ENCODE measurements at places on chromosomes 5 and 9. TPM values are rescaled to one million over a fixed set of nuclear protein-coding genes. Genes with fewer than 3 reads are reported as not detected.

Gene PCDHB11
- 14.2 TPM for total RNA-seq

Gene PCDHGA12
- total RNA-seq: 3.5 TPM

Gene HAVCR1
- total RNA-seq: not detected

Gene SGTB
- 19.8 TPM for total RNA-seq

Gene PRLR
- not detected for total RNA-seq

Gene ZNF354B
- total RNA-seq: 13.8 TPM

Gene PCDHAC2
- total RNA-seq: 7.1 TPM

Gene CCDC192
- not detected for total RNA-seq

Gene ABLIM3
- total RNA-seq: not detected

Gene SPATA9
- total RNA-seq: not detected

Gene IL3
- not detected for total RNA-seq

Gene FTMT
- not detected for total RNA-seq

Gene TICAM2
- 1.3 TPM for total RNA-seq

Gene FOXD4
- not detected for total RNA-seq

Gene PCDHB14
- 6.9 TPM for total RNA-seq

DNA sequence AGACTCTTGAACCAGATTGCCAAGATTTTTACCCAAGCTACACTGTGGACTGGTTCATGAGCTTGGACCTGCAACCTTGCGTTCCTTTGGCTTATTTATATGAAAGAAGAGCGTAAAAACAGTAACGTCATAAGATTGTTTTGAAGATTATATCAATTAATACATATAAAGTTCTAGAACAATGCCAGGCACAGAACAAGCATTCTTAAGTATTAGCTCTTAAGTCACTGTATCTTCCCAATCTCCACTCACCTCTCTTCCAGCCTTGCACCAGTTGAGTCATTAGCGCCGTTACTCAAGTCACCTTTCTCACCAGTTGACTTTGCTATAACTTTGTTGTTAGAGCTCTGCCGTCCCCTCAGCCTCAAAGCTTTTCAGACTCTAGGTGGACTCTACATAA, 415.7 kb downstream of the PLK2 start:
- no peak for DNase-seq

GRCh38 chr5:61084658-61085057, 77.6 kb downstream of the SMIM15 start:
- no peak for DNase-seq

DNA sequence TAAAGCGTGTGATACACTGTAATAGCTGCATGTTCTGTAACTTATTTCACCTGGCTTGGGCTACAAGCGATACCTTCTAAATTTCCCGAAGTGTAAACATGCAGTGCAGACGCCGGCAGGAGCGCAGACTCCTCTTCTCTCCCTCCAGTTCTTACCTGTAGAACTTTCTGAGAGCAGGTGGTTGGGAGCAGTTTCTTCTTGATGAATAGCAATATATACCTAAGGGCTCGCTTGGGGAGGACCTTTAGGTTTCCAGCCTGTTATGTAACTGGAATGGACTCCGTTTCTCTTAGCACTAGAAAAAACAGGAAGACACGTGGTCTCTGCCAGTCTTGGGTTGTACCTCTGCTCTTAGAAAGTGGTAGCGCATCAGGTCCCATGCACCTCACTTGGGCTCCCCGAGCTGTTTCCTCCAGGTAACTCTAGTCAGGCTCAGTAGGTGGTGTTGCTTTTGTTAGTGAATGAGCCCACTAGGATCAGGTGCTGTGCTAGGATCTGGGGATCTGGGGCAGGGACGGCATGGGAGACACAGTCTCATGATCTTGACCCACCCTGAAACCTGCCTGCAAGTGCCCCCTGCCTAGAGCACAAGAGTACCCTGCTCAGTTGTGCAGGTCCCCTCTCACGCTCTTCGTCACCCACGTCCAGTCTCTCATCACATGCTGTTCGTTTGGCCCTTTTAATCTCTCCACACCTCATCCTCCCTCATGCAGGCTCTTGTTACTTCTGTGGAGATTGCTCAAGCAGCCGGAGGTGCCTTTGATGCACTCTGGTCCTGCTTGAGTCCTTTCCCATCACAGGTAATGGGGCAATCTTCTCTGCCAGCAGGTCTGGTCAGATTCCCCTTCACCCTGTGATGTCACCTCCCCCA, 2.8 kb downstream of the TENT4A start:
- no peak for DNase-seq

GRCh38 chr9:84823421-84824271, 154.1 kb downstream of the NTRK2 start:
- DNase-seq: no peak

DNA sequence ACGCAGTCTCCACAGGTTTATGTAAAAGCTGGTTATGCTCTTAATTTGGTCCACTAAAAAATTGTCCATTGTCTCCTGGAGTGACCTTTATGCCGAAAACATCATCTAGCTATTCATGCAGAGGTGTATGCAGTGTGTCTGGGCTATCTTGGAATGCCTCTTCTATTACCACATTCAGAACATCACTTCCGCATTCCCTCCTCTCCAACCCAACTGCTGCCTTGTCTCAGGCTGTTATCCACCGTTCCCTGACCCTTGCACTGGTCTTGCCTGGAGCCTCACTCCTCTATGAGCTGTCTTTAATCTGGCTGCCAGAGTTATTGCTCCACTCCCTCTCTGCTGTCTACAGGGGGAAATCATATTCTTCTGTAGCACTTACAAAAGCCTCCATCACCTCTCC, 214.1 kb upstream of the ANKRD55 start:
- no peak for DNase-seq

- no peak for DNase-seq
These were observed 44.1 kb upstream of the SUB1 start for GRCh38 chr5:32541241-32541640.

- DNase-seq: peak; percentile 3
These were observed 304.4 kb upstream of the SMC2 start for GRCh38 chr9:103789686-103790085.

- peak; percentile 29 for DNase-seq
These were observed 72.9 kb upstream of the SHB start for GRCh38 chr9:38141746-38142591.

DNA sequence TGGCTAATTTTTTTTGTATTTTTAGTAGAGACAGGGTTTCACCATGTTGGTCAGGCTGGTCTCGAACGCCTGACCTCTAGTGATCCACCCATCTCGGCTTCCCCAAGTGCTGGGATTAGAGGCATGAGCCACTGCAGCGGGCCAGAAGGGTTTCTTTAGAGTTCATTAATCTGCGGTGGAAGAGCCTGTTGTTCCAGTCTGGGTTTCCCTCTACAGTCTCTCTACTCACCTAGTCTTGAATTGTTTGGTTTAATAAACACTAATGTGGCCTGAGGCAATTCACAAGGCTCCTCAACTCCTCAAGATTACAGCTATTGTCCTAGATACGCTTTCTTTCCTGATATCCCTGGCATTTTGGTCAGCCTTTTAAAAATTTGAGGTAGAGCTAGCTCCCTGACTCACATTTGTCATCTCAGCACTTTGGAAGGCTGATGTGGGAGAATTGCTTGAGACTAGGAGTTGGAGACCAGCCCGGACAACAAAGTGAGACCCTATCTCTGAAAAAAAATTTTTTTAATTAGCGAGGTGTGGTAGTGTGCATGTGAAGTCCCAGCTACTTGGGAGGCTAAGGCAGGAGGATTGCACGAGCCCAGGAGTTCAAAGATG, 4.6 kb upstream of the SAR1B start:
- no peak for DNase-seq

- no peak for DNase-seq
These were observed 1247.0 kb upstream of the ACO1 start for GRCh38 chr9:31137176-31138160.

DNA sequence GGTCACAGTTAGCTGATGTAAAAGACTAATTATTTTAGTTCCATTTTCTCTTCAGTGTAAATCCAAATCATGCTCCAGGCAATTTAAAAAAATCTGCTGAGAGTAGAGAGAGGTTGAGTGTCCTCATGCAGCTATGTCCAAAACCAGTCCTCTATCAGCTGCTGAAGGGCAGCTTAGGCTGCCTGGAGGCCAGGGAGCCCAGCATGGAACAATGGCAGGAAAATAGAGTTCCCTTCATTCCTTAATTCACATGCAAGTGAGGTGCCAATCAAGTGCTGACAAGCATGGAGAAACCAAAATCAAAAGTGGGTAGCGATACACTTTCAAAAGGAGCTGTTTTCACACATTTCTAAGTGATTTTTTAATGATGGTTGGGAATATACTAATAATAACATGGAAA, 78.3 kb upstream of the POU5F2 start:
- DNase-seq: no peak

GRCh38 chr9:120583958-120584369, 4.0 kb upstream of the CDK5RAP2 start:
- DNase-seq: peak; percentile 68

DNA sequence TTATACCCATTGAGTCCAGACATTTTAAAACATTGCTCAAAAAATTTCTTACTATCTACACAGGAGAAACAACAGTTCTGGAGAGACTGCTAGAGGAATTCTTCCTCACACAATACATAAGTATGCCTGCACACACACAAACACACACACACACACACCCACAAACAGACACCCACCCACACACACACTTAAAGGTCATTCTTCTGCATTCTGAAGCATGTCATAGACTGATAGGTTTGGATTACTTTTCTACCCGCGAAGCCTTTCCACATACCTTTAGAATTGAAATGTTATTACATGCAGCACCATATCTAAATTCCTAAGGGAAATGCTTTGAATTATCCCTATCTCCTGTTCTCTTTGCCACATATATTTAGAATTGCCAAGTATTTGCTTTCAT, 80.2 kb downstream of the FAM174A start:
- DNase-seq: no peak

GRCh38 chr9:79687131-79687447, 115.3 kb downstream of the TLE4 start:
- peak; percentile 32 for DNase-seq

GRCh38 chr5:152527358-152528052, 122.4 kb upstream of the NMUR2 start:
- DNase-seq: peak; percentile 12

- no peak for DNase-seq
These were observed 951.1 kb upstream of the NUDT12 start for GRCh38 chr5:104513640-104514072.

- DNase-seq: peak; percentile 32
These were observed 204.1 kb downstream of the ELAVL2 start for GRCh38 chr9:23621924-23622323.

GRCh38 chr5:126138281-126138931, 284.8 kb upstream of the GRAMD2B start:
- peak; percentile 4 for DNase-seq

DNA sequence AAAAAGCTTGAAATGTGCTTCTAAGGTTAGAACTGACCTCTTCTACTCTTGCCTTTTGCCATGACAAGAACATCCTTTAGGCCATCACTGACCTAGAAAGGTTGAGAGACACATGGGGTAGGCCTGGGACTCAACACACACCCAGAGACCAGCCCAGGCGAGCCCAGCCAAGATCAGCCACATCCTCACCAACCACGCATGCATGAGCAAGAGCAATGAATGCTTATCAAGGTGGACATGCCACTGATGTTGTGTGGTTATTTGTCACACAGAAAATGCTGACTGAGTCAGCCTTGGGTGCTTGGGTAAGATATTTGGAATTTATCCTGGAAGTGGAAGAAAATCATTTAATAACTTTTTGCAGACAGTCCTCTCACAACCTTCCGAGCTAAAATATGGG, 39.4 kb downstream of the SMIM23 start:
- no peak for DNase-seq

DNA sequence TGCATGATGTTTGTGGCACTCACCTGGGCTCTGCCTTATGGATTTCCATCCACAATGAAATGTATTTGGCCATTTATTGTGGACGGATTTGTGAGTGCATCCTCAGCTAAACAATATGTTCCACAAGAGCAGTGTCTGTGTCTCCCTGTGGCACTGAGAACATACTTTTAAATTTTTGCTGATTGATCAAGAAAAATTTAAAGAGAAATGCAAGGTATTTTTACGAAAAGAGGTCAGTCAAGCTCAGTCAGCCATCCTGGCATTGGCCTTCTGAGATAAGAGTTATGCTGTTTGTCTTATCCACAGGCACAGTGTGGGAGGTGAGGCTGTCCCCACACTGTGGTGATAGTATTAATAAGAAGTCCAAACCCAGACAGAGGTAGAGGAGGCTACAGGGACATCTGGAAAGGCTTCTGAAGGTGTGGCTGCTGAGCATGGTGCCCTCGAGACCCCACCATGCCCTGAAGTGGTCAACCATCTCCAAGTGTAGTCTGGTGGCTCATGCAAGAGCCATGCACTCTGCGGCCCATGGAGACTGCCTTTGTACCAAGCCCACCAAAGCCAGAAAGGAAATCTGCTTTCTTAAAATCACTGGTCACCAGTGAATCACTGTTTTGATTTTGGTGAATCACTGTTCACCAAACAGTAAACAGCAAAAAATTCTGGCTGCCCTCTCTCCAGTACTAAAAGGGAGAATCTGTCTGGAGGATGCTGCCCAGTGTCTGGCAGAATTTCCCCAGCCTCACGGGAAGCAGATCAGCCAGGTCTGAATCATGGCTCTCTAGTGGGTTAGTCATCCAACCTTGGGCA, 28.8 kb downstream of the SPOCK1 start:
- DNase-seq: no peak

DNA sequence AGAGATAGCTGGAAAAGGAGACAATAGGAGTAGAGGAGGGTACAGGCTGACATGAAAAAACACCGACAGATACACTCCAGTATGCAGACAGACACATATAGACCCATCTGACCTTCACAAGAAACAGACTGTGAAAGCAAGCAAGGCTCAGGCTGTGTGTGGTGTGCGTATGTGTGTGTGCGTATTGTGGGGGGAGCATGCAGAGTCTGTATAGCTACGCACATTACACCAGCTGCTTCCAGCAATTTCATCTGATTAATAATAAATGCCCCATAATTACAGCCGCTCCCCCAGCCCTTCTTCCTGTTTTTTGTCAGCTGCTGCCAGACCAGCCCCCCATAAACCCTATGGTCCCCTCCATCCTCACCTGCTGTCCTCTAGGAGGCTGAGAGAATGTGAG, 6.7 kb downstream of the CNTFR start:
- DNase-seq: no peak

DNA sequence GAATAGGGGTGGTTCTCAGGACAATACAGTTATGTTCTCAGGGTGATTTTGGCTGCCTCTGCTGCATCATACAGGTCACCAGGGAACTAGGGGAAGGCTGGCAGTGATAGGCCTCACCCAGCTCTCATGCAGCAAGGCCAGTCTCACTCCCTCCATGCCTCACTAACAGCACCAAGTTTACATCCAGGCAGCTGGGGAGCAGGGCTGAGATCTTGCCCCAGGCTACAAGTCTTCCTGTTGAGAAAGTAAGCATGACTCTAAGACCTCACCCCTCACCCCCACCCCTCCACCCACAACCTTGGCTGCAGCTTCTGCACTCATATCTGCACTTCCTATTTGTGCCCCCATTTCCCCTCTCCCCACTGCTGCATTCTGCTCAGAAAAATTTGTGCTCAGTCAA, 481.2 kb downstream of the ACTL7B start:
- no peak for DNase-seq

DNA sequence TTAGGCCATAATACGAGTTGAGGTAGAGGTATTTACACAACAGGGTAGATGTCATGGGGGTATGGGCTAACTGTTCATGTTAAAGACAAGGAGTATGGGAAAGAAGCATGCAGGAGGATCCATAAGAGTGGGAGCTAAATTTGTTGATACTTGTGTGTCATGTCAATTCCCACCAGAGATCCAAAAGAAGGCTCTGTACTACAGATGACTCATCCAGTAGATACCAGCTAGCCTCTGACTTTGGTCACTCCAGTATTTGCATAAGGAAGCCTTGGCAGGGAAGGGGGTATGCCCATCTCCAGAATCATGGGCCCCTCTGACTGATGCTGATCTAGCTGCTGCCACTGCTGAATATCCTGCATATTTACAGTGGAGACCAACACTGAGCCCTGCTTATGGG, 743.7 kb upstream of the GRAMD2B start:
- no peak for DNase-seq

- peak; percentile 14 for DNase-seq
These were observed 80.9 kb downstream of the EBF1 start for GRCh38 chr5:159018855-159019254.

Data from A673 (cell line).